Activated CD8-positive, alpha-beta memory T cell treated with anti-CD3 and anti-CD28 coated beads, Interleukin-2, amount 10 ng/mL, durations not matched to agents 7 days and 5 days (primary cell): ENCODE measurements at places on chromosomes 5 and 9. TPM values are rescaled to one million over a fixed set of nuclear protein-coding genes. Genes with fewer than 3 reads are reported as not detected.

ELP1 gene
- total RNA-seq = 23.9 TPM

FAM169A gene
- 4.5 TPM for total RNA-seq

PRRX2 gene
- total RNA-seq = not detected

MORN5 gene
- total RNA-seq = not detected

GNA14 gene
- total RNA-seq = not detected

BAAT gene
- not detected for total RNA-seq

OGN gene
- not detected for total RNA-seq

TMEM174 gene
- total RNA-seq = not detected

CDC25C gene
- total RNA-seq = 21.3 TPM
